ENCODE measurements at places on chromosomes 1 and 21. TPM values are rescaled to one million over a fixed set of nuclear protein-coding genes. Genes with fewer than 3 reads are reported as not detected.

The TLCD4 gene
- 15.9 TPM for total RNA-seq

The VWA5B1 gene
- total RNA-seq = not detected

The C8A gene
- not detected for total RNA-seq

The PTCH2 gene
- 0.93 TPM for total RNA-seq

The KIRREL1 gene
- total RNA-seq = 99.8 TPM

The MFAP2 gene
- total RNA-seq = 25.9 TPM

The SAMSN1 gene
- total RNA-seq = 42.4 TPM

DNA sequence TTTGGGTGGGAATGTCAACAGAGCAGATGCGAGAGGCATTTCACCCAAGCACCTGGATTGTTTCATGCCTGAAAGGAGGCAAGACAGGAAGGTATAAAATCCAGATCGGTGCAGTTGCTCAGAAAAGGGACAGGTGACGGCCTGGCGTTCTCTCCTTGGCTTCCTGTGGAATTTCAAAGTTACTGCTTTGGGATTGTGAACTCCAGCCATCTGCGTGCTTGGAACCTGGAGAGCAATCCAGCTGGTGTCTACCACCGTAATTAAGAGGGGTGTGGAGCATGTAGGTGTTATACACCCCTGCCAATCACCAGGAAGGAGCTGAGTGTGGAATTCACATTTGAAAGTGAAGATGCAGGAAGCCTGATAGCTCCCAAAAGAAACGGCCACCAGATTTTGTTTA lies 286.1 kb downstream of the KIF26B start:
- DNase-seq = no peak

GRCh38 chr1:213692321-213692720 lies 295.5 kb upstream of the PROX1 start:
- DNase-seq = no peak

- DNase-seq = peak; percentile 99
Measured at GRCh38 chr1:1511533-1512285, at the start of gene ATAD3A. TSS of gene ATAD3A (plus strand) at chr1:1512162. CDS start at chr1:1512269, 107 bp downstream.

- no peak for DNase-seq
Measured at GRCh38 chr1:44244986-44245385, 31.7 kb downstream of the DMAP1 start.

- no peak for DNase-seq
Measured at GRCh38 chr1:182984621-182985020, 31.7 kb upstream of the SHCBP1L start.

DNA sequence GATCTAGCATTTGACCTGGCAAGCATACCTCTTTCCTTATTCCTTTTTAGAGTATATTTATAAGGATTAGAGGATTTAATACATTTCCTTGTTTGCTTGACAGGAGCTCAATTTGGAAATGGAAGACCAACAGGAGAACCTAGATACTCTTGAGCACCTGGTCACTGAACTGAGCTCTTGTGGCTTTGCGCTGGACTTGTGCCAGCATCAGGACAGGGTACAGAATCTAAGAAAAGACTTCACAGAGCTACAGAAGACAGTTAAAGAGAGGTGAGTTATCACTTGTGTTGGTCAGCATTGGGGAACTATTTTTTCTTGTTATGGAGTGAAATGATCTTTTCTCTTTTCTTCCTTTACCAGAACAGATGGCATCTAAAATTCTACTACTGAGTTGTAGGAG lies 123.4 kb upstream of the BMP8A start:
- no peak for DNase-seq

DNA sequence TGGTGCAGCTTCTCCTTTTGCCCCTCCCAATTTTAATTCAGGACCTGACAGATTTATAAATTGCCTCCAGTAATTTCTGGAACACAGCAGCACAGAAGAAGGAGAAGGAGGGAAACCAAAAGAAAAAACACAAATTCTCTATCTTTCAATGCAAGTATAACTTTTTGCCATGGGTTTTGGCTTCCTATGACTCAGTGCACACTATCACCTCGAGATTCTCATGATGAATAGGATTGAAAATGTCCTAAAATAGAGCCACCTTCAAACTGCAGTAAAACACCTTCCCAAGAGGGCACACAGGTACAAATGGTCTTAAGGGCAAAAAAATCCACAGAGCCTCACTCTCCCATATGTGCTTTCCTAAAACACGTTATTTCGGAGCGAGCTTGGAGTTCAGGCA lies 113.6 kb downstream of the HLCS start:
- no peak for DNase-seq

- DNase-seq = no peak
Measured at GRCh38 chr1:192867180-192867579, 58.3 kb downstream of the RGS2 start.

DNA sequence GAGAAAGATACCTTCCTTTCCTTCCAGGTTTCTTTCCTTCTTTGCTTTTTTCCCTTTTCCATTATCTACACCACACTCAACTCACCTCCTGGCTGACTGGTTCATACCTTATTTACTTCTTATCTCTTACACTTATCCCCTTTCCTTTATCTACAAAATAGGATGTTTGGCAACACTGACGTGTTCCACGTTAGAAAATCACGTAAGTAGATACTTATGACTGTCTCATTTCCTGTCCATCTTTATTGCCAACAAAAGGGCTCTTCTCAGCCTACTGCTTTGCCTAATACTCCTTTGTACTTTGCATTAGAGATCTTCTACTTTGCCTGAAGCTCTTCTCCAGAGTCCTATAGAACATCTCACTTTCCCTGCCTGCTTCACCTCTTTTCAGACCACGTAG lies 25.1 kb downstream of the SYNJ1 start:
- DNase-seq = no peak

DNA sequence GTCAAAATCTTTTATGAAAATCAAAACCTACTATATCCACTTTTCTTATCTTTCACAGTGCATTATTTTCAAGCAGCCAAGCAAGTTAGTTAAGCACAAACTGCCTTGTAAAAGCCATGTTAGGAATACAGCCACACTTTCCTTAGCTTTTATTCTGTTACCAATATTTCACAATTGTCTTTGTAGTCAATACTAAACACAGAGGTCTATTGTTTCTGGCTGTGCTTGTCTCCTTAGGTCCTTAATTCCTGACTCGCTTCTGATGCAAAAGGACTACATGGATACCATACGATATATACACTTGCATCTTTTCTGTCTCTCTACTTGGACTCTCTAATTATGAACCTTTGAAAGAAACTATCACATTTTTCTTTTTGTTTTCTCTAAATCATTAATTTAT lies 331.8 kb downstream of the NEGR1 start:
- no peak for DNase-seq

DNA sequence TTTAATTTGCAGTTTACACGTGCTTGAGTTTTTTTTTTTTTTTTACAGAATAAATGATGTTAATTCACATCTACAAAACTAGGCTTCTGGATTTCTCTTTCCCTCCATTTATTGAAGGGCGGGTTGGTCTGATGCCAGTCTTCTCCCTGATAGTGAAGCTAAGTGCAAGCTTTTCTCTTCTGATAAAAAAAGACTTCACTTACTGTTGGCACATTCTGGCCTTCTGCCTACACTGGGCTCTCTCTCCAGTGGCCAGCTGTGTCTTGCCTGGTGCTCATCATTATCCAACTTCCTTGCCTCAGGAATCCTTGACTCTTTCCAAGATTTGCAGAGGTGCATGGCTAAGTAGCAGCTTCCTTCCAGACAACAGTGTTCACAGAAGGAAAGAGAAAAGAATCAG lies 7.6 kb upstream of the RAP1A start:
- DNase-seq = no peak

DNA sequence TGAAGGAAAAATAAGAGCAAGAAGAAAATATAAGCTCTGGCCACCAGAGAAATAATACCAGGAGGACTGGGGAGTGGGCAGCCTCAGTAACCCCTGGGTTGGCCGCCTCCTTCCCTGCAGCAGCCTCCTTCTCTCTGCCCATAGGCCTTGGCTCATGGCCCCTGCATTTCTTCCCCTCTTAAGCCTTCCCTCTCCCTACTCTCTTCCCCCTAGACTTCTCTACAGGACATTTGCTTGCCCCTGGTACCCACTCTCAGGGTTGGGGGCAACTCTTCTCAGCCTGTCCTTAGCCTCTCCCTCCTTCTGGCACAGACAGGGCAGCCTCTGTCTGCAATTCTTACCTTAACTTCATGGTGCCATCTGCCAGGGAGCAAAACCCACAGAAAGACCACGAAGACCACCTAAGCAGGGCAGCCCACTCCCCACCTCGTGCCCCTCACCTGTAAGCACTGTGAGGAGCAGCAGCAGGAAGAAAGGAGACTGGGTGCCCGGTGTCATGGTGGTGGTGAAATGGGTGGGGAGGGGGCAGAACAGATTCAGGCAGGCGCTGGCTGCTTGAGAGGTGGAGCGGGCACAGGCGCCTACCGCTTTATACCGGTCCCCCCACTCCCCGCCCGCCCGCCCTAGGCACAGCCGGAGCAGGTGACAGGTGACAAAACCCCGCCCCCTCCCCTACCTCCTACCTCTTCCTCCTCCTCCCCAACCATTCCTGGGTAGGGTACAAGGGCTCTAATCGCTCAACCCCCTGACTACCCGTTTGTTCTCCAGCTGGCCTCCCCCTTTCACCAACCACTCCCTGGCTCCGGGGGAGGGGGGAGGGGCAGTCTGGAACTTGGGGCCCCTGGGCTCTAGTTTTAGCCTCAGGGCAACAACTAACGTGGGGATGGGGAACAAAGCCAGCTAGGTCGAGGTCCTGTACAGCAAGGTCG lies 15.1 kb downstream of the THBS3 start:
- no peak for DNase-seq
